ENCODE measurements at places on chromosomes 12 and 14.
A peak's percentile ranks its signal among the peaks of the same experiment; 100 is the strongest.

- peak; percentile 83 for DNase-seq
Observed at GRCh38 chr14:24436355-24437019, 6.1 kb downstream of the SDR39U1 start.

DNA sequence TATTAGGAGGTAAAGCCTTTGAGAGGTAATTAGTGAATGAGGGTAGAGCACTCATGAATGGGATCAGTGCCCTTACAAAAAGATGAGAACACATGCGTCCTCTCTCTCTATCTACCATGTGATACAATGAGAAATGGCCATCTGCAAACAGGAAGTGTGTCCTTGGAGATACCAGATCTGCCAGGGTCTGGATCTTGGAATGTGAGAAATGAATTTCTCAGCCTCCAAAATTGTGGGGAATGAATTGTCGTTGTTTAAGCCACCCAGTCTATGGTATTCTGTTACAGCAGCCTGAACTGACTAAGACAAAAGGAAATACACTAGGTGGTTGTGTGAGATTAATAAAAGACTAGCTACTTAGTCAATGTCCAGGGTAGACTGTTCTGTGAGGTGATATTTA is 366.6 kb downstream of the NELL2 start:
- DNase-seq = no peak

DNA sequence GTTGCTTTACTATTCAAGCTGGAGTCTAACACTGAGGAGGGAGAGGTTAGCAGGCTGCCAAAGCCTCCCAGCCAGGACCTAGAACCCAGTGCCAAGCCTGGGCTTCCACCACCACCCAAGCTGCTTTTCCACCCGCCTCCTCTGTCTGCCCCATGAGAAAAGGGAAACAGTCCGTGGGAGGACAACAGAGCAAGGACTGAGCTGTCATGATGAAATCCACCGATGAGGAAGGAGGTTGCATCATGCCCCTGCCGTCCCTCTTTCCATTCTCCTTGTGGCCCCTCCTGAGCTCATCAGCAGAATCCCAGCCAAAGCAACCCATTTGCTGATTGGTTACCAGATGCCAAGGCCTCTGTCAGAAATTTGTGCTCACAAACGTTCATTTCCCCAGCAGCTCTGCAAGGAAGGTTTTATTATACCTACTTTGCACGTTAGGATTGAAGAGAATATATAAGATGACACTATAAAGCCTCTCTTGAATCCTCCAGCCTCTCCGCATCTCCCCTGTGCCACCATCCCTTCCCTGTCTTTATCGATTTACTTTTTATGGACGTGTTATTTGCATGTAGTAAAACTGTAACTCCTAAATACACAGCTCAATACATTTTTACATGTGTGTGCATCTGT is 6.3 kb upstream of the SERPINA1 start:
- peak; percentile 92 for DNase-seq

GRCh38 chr14:68806526-68807147 is 13.8 kb upstream of the ZFP36L1 start:
- DNase-seq = peak; percentile 86

DNA sequence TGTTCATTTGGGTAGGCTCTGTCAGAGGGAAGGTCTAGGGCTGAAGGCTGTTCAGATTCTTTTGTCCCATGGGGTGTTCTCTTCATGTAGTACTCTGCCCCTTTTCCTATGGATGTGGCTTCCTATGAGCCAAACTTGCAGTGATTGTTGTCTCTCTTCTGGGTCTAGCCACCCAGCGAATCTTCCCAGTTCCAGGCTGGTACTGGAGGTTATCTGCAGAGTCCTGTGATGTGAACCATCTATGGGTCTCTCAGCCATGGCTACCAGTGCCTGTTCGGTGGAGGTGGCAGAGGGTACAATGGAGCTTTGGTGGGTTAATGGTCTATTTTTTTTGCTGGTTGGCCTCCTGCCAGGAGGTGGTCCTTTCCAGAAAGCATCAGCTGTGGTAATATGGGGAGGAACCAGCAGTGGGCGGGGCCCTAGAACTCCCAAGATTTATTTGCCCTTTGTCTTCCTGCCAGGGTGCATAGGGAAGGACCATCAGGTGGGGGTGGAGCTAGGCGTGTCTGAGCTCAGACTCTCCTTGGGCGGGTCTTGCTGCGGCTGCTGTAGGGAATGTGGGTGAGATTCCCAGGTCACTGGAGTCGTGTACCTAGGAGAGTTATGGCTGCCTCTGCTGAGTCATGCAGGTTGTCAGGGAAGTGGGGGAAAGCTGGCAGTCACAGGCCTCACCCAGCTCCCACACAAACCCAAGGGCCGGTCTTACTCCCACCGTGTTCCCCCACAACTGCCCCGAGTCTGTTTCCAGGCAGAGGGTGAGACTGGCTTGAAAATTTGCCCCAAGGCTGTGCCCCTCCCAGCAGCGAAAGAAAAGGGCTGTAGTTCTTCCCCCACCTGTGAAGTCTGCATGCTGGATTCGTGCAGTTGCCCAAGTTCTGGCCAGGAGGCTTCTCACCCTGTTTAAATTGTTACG is 17.5 kb downstream of the MTRFR start:
- DNase-seq = no peak

DNA sequence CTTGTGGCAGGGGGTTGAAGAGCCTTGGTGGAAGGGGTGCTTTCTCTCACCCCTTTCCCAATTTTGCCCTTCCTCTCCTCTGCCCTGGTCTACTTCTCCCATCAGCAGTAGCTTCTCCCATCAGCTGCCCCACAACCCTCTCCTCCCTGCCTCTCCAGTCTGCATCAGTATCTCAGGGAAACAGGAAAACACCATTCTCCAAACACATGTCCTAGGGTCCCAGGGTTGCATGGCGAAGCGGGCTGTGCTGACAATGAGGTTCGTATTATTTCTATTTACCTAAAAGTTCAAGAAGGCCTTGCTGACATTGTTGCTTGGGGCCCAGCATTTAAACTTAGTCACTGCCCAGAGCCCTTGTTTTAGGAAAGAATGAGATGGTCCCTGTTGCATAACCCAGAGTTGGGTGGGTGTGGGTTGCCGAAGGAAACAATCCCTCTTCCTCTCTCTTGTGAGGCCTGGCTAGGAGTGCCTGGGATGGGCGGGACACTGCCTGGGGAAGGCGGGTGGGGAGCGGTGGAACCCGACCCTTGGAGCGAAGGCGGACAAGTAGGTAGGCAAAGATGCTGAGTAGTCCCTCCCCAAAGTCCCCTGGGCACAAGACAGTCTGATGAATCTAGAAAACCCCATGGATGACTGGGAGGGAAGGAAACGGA is 1.3 kb upstream of the IGFBP6 start:
- DNase-seq = peak; percentile 57

GRCh38 chr14:74548881-74549280 is 55.3 kb downstream of the ISCA2 start:
- DNase-seq = peak; percentile 49

- DNase-seq = peak; percentile 24
Observed at GRCh38 chr14:71181215-71182003, 274.1 kb downstream of the PCNX1 start.

GRCh38 chr14:31489691-31490090 is 1.9 kb upstream of the GPR33 start:
- peak; percentile 81 for DNase-seq

DNA sequence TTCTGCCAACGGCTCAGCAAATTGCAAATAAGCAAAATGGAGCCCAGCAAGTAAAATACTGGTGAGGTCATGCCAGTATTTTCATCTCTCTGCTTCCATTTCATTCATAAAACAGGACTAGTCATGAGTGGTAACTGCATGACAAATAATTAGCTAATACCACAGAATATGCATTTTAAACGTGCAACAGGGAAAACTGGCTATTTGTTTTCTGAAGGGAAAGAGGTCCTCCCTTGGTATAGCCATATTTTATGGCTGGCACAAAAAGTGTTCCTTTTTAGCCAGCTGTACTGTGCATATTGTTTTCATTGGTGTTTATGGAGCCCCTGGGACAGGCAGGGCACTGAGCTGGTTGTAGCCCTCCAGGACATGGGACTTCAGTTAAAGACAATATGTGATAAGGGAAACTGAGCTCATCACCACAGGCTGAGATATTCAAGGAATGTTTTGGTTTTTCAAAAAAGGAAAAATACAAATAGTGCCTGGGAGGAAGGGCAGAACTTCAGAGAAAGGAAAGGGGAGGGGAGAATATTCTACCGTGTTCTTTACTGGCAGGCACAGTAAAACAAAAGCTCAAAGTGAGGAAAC is 26.1 kb upstream of the FOXN3 start:
- no peak for DNase-seq

- no peak for DNase-seq
Observed at GRCh38 chr12:28578361-28578760, 388.1 kb downstream of the CCDC91 start.

DNA sequence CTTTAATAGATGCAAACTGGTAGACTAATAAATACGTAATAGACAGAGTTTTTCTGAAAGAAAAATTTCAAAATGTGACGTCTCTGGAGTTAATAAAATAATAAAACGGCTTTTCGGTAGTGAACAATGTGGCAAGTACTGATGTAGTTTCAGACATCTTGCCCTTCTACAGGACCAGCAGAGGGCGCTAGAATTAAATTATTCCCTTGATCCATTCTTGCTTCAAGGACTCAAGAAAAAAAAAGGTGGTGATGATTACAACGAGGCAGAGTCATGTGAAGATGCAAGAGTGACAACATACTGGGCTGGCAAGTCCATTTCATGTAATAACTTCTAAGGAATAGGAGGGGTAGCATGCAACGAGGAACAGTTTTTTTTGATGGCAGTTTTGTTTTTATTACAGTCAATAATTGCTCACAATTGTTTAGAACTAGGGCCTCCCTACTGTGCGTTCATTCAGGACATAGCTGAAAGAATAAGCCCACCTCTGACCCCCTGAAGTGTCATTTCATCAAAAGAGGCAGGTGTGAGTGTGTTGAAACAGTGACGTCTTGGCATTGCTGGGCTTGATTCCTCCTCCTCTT is 101.0 kb upstream of the GZMB start:
- peak; percentile 71 for DNase-seq

DNA sequence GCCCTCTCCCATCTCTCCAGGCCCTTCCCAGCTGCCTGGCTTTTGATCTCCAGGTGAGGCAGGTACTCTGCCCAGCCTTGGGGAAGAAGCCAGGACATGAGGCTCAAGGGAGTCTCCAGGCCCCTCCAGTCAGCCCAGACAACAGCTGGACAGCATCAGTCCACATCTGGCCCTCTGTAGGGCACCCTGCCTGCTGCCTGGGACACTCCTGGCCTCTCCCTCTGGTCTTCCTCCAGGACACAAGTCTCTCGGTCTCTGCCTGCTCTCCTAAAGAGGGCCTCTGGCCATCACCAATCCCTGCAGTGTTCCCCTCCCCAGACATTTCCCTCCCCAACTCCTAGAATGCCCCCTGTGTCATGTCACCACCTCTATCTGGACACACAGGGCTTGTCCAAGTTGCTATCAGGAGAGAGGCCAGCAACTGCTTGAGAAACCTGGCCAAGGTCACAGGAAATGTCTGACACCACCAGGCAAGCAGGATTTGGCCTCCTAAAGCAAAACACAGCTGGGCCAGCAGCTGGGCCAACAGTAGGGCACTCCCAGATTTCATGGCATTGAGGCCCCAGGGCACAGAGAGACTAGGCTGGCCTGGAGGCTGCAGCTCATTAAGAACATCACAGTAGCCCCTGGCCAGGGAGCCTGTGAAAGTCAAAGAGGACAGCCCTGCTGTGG is 29.0 kb downstream of the LTBP2 start:
- DNase-seq = no peak

- DNase-seq = no peak
Observed at GRCh38 chr12:131909081-131909751, 14.8 kb downstream of the ULK1 start.

GRCh38 chr12:119051474-119051873 is 70.1 kb downstream of the SRRM4 start:
- no peak for DNase-seq

- DNase-seq = no peak
Observed at GRCh38 chr12:93862424-93862823, 185.2 kb downstream of the CRADD start.

GRCh38 chr12:132360410-132360809 is 31.0 kb upstream of the GALNT9 start:
- no peak for DNase-seq

DNA sequence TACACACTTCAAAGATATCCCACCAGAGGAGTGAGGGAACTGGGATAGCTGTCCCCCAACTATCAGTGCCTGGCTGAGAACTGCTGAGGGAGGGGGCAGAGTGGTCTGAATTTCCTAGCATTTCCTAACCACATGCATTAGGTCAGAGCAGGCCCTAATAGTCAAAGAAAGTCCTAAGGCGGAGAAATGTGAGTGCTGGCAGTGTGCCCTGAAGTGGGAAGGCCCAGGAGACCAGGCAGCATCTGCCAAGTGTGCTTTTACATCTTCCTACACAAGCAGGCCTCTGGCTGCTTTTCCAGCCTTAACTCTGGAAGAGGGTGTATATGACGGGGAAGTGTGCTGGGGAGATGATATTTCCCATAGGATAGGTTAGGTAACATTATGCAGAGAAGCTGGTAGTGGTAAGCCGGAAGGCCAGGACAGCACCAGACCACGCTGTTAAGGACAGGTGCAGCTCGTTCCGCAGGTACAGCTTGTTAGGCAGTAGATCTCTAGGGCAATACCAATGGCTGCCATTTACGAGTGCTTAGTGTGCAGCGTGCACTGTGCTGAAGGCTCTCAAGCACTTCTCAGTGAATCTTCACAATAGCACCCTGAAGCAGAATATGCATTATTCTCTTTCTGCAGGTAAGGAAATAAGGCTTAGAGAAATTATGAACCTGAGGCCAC is 9.1 kb upstream of the CCDC198 start:
- no peak for DNase-seq

- DNase-seq = peak; percentile 64
Observed at GRCh38 chr12:122870867-122871664, 24.9 kb downstream of the VPS37B start.

- DNase-seq = no peak
Observed at GRCh38 chr12:128606051-128606450, 217.7 kb downstream of the SLC15A4 start.

- DNase-seq = no peak
Observed at GRCh38 chr14:69321601-69322330, 61.8 kb downstream of the GALNT16 start.

DNA sequence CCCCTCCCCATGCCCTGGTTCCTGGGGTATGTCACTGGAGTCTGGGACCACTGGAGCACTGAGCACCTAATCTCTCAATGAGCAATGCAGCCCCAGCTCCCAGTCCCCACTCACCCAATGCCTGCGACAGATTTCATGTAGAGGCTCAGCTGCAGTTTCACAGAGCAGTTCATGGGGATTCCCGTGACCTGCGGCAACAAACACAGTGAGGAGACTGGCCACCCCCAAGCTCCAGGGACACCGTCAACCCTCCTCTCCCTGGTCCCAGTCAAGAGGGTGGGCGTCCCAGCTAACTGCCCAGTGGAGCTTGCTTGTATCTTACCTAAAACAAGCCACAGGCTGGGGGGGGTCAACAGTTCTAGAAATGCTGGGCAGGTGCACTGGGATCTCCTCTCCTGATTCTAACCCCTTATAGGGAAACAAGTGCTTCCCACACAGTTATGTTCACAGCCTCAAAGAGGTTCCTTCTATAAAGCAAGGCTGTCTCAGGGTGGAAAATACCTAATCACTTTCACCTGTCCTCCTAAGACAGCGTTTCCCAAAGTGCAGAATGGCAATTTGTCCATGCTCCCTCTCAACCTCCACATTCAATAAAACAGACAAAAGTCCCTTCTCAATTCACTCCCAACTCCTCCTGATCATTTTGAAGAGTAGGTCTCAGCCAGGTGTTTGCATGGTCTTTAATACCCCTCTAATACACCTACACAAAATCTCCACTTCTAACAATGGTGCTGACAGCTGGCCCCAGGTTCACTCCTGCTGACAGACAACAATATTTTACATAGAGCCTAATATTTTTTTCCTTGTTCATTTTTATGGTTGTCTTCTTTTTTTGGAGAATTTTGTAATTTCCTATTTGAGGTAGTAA is 68.3 kb downstream of the SCARB1 start:
- DNase-seq = no peak

GRCh38 chr12:12582895-12583303 is 20.2 kb upstream of the DUSP16 start:
- peak; percentile 68 for DNase-seq

GRCh38 chr12:61220337-61220736 is 1039.9 kb upstream of the USP15 start:
- DNase-seq = no peak

All from suppressor macrophage (primary cell).